Stimulated activated CD4-positive, alpha-beta T cell treated with anti-CD3 and anti-CD28 coated beads, Interleukin-15, amount 100 ng/mL, for 48 hours (primary cell): ENCODE measurements at places on chromosomes 2 and 18.

GRCh38 chr2:85705680-85706039 lies 11.5 kb downstream of the GNLY start:
- no peak for DNase-seq

DNA sequence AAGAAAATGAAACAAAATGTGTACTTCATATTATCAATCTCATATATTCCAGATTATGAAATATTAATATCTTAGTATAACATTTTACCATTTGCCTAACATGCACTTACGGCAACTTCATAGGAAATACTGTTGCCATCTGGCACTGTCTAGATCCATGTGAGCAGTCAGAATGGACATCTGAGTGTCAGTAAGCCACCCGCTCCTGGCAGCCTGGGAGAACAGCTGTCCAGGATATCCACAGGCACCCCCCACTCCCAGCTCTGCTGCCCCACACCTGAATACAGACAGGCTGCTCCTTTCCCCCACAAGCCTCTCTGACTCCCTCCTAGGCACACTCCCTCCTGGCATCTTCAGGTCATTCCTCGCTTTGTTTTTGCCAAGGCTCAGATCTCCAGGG lies 127.0 kb downstream of the GAREM1 start:
- no peak for DNase-seq

DNA sequence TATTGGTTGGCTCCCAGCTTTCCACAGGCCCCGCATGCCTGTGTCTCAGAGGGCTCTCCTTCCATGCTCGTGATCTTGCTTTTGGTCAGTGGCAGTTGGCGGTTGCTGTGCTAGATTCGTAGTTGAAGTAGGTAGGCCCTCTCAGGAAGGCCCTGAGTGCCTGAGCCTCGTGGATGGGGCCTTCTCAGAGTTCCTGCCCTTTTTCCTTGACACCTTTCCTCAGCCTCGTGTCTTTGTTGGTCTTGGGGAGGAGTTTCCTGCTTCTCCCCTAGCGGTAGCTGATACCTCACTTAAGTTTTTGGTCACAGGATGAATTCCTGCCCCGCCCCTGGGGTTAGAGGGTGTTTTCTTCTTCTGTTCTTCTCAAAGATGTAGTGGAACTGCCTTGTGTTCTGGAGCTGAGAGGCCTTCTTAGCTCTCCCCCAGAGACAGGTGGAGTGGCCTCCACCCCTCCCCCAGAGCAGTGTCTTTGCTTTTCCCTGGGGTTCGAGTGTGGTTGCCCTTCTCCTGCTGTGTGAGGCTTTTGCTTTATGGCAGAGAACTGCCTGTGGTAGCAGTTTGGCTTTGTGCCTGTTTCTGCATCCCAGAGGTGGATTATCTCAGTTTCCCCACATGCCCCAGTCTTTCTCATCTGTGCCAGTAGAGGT lies 94.8 kb downstream of the ZNF407 start:
- DNase-seq: no peak

GRCh38 chr18:42517896-42518295 lies 562.9 kb downstream of the PIK3C3 start:
- no peak for DNase-seq

- DNase-seq: no peak
These were observed 36.3 kb downstream of the SLC5A7 start for GRCh38 chr2:108022628-108023027.

GRCh38 chr2:157172866-157173578 lies 84.5 kb upstream of the GALNT5 start:
- no peak for DNase-seq

GRCh38 chr18:68735483-68736343 lies 20.8 kb upstream of the TMX3 start:
- DNase-seq: no peak

GRCh38 chr2:75053484-75054112 lies 95.2 kb downstream of the POLE4 start:
- no peak for DNase-seq

GRCh38 chr2:72793798-72794440 lies 31.9 kb downstream of the EXOC6B start:
- no peak for DNase-seq

GRCh38 chr18:63198868-63199742 lies 120.5 kb downstream of the BCL2 start:
- no peak for DNase-seq

- no peak for DNase-seq
These were observed 24.0 kb downstream of the IL1B start for GRCh38 chr2:112812318-112813267.

DNA sequence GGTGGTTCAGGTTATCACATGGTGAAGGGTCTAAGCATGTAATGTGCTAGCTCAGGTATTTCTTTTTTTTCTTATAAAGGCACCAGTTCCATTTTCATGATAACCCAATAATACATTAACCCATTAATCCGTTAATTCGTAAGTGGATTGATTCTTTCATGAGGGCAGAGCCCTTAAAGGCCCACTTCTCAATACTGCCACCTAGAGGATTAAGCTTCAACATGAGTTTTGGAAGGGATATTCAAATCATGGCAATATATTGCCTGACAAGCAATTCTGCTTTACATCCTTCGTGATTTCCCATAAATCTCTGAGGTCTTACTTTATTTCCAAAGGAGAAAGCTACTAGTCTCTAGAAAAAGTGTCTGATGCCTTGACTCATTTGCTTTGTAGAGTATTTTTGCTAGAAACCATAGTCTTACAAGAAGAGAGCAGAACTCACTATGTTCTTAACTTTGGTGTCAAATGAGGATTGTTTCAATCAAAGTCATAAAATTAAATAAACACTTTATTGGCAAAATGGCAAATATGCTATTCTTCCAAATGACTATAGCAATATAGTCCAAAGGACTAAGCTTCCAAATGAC lies 271.3 kb downstream of the KCNS3 start:
- no peak for DNase-seq

DNA sequence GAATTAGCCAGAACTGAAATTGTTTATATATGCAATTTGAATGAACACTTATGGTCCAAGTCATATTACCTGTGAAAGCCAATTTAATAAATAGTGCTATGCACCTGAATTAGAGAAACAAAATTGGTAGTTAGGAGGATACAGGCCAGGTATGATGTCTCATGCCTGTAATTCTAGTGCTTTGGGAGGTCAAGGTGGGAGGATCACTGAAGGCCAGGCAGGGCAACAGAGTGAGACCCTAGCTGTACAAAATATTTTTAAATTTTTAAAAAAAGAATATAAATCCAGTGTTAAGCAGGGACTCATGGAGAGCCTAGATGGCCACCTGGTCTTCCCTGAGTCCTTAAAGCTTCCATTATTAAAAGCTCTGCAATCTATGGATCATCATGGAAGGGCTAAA lies 7.3 kb upstream of the PSTPIP2 start:
- no peak for DNase-seq

DNA sequence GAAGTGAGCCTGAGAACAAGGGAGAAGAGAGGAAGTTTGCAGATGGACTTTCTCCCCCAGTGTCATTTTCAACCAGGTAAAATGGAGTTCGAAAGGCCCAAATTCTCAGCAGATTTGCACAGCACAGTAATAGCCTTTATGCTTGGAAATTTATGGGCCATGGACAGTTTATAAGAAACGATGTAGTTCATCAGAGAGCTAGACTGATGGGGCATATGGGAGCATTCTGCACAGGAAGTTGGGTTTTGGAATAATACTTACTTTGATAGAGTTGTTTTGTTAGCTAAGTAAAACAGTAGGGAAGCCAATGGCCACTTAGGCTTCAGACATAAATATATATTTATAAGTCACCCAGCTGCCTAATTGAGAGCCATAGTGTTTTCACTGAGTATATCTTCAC lies 169.4 kb downstream of the MEIS1 start:
- DNase-seq: no peak

GRCh38 chr2:383178-383577 lies 95.3 kb upstream of the ALKAL2 start:
- no peak for DNase-seq

DNA sequence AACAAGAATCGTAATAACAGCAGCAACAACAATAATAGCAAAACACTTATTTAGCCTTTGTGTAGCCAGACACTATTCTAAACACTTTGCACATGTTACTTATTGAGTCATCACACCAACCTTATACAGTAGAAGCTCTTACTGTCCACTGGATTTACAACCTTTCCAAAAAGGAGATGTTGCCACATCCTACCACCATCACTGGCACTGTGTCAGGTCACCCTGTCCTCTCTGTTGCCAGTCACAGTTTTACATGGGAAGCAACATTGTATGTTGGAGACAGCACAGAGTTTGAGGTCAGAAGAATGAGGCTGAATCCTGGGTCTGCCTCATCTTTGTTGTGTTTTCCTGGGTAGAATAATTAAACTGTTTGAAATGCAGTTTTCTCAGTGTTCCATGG lies 201.4 kb upstream of the EPAS1 start:
- no peak for DNase-seq

DNA sequence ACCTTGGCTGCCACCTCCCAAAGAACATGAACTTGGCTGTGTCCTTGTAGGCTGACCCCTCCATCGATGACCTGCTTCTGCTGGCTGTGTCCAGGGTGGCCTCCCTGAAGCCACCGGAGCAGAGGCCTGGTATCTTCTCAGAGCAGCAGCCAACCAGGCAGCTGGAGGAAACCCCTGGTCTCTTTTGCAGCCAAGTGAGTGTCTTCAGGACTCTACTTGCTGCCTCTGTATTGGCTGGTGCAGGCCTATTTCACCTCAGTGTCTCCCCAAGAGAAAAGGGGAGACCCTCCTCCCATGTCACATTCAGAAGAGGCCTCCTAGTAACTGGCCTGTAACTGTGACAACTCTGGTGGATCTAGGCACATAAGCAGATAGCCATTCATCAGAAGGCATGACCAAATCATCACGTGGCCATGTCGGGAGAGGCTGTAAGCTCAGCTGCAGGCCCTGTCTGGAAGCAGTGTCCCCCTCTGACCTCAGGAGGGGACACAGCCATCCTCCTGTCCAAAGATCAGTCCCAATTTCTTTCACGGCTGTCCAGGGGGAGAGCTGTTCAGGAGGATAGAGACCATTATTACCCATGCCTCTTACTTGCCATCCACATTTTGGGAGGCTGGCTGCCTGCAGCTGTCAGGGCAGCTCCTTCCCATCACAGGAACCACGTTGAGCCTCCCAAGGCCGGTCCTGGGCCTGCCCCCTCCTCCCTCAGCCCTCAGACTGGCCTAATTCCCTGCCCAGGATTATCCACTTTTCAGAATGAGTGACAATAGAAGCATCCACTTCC lies 20.9 kb upstream of the ROCK2 start:
- no peak for DNase-seq

GRCh38 chr2:171492664-171493063 lies 29.6 kb upstream of the CYBRD1 start:
- DNase-seq: no peak

GRCh38 chr2:221514305-221515040 lies 57.6 kb downstream of the EPHA4 start:
- DNase-seq: no peak

DNA sequence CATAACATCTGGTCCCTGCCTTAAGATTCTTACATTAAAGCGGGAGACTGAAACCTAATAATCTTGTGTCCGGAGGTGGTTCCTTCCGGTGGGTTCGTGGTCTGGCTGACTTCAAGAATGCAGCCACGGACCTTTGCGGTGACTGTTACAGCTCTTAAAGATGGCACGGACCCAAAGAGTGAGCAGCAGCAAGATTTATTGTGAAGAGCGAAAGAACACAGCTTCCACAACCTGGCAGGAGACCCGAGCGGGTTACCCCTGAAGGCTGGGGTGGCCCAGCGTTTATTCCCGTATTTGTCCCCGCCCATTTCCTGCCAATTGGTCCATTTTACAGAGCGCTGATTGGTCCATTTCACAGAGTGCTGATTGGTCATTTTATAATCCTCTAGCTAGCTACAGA lies 122.3 kb upstream of the SIX2 start:
- no peak for DNase-seq

- DNase-seq: no peak
These were observed 213.4 kb downstream of the CDH20 start for GRCh38 chr18:61546590-61546989.

DNA sequence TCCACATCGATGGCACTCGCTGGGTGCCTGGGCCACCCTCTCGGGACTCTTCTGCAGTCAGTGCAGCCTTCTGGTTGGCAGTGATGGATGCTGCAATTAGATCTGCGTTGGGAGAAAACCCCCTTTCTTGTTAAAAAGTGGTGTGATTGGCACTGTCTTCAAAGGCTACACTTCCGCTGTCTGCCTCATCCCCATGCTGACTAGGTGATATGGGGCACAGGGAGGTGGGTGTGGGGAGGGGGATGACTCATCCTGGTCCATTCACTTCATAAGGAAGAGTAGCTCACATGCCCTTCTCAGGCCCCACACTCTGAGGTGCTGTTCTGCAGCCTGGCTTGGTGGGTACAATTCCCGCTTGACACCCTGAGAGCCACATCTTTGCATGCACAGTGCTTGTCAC lies 77.4 kb downstream of the THNSL2 start:
- no peak for DNase-seq

GRCh38 chr2:220946552-220946951 lies 625.6 kb downstream of the EPHA4 start:
- DNase-seq: no peak

DNA sequence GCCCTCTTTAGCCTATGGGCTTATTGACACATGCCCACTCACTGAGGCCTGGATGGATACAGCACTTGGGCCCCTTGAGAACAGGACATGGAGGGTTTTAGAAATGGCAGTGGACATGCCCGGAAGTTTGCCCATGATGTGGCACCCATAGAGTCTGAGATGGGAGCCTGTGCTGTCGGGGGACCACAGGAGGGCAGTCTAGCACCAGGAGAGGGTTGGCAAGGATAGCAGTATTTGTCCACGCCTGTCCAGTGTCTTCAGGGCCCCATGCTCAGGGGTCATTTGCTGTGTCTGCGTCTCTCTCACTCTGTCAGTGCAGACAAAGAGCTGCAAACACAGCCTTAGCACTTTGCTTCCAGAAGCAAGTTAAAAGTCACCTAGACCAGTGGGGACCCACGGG lies 48.7 kb downstream of the IL1RL2 start:
- DNase-seq: no peak

DNA sequence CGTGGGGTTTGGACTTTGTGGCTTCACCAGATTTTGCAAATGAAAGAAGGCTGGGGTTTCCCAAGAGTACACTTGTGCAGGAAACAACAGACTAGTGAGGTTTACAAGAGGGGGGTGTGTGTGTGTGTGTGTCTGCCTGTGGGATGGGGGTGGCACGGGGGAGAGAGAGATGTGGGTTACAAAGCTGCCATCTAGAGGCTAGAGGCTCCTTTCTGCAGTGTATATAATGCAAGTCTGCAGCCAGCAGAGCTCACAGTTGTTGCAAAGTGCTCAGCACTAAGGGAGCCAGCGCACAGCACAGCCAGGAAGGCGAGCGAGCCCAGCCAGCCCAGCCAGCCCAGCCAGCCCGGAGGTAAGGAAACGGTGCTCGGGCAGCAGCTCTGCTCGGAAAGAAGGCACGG lies at the start of gene ACKR3:
Gene ACKR3 (plus strand): TSS at position 253 of the 401 bp plus-strand sequence. CDS start 10,641 bp downstream, outside the sequence.
- DNase-seq: peak; percentile 45

DNA sequence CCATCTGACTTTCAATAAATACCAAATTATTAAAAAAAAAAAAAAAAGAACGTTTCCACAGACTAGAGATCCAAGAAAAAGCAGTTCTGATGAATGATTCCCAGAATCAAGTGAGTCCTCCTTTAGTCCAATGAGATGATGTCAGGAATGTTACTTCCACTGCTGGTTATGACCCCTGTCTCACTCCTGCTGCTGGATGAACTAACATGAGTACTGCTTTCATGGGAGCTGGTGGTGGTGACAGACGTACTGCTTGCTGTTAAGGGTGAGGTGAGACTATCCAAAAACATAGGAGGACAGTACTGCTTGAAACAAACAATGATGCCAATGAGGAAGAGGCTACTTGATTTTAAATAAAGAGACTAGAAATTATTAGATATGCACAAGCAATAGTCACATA lies 55.5 kb upstream of the ST8SIA5 start:
- DNase-seq: no peak

- DNase-seq: no peak
These were observed 46.3 kb downstream of the STK39 start for GRCh38 chr2:168200930-168201583.
